Activated CD8-positive, alpha-beta memory T cell treated with anti-CD3 and anti-CD28 coated beads, Interleukin-2, amount 10 ng/mL, durations not matched to agents 7 days and 5 days (primary cell): ENCODE measurements at places on chromosomes 5 and 9. TPM values are rescaled to one million over a fixed set of nuclear protein-coding genes. Genes with fewer than 3 reads are reported as not detected.
A peak's percentile ranks its signal among the peaks of the same experiment; 100 is the strongest.

GRCh38 chr5:68126886-68127285, 88.7 kb upstream of the PIK3R1 start:
- no peak for DNase-seq
- no peak overlapping the region for H3K4me3 ChIP-seq
- H3K27ac ChIP-seq, result no peak overlapping the region
- peaks cover 12% of the 10 kb centered on the region for H3K27me3 ChIP-seq
- H3K36me3 ChIP-seq, result no peaks in the 10 kb centered on the region
- peaks cover 11% of the 10 kb centered on the region for H3K4me1 ChIP-seq

GRCh38 chr9:134553061-134553891, 88.3 kb upstream of the COL5A1 start:
- H3K27ac ChIP-seq, result no peak overlapping the region
- no peaks in the 10 kb centered on the region for H3K36me3 ChIP-seq
- no peaks in the 10 kb centered on the region for H3K4me1 ChIP-seq
- peaks cover 8% of the 10 kb centered on the region for H3K27me3 ChIP-seq
- DNase-seq, result no peak
- H3K4me3 ChIP-seq, result no peak overlapping the region

- no peak overlapping the region for H3K27ac ChIP-seq
- no peak overlapping the region for H3K4me3 ChIP-seq
- DNase-seq, result no peak
- no peaks in the 10 kb centered on the region for H3K4me1 ChIP-seq
Observed at GRCh38 chr5:136052692-136053335, 24.0 kb downstream of the TGFBI start.

GRCh38 chr9:8382777-8383527, 583.4 kb upstream of the DMAC1 start:
- DNase-seq, result no peak
- H3K4me3 ChIP-seq, result no peak overlapping the region
- peaks cover 3% of the 10 kb centered on the region for H3K27me3 ChIP-seq
- H3K27ac ChIP-seq, result no peak overlapping the region
- H3K36me3 ChIP-seq, result no peaks in the 10 kb centered on the region
- H3K4me1 ChIP-seq, result no peaks in the 10 kb centered on the region

- H3K4me1 ChIP-seq, result no peaks in the 10 kb centered on the region
- H3K4me3 ChIP-seq, result no peak overlapping the region
- H3K36me3 ChIP-seq, result no peaks in the 10 kb centered on the region
Observed at GRCh38 chr9:78866207-78867132, 569.5 kb downstream of the PSAT1 start.

GRCh38 chr9:7166074-7166473, 408.3 kb downstream of the KDM4C start:
- no peak overlapping the region for H3K27ac ChIP-seq
- no peak overlapping the region for H3K4me3 ChIP-seq
- H3K27me3 ChIP-seq, result no peaks in the 10 kb centered on the region
- no peak for DNase-seq

DNA sequence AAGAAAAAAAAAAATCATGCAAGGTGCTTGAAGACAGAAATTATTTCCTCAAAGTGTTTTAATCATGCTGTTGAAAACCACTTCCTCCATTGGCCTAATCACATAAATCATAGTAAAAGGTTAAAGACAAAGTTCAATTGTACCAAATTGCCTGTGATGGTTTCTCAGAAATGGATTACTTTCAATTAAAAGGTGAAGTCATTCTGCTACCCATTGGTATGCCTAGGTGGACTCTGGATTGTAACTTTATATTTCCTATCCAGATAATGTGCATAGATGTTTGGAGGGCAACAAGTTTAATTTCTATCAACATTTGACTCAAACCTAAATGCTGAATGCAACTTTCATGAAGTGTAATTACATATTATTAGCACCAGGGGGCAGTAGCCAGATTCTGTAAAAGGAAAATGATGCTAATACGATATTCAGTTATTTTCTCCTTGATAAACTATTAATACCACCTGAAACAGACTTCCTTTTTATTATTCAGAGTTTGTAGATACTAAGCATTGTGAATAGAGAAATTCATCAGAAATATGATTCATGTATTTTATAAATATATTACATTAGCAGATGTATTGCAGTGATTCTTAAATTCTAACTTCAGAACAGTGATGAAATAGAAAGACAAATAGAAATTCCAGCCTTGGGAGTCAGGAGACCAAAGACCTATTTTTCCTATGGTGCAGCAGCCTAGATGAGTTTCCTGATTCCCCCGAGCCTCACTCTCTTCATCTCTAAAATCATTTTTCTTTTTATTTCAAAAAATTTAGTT, 148.2 kb downstream of the CAAP1 start:
- H3K27me3 ChIP-seq, result peaks cover 16% of the 10 kb centered on the region
- no peak for DNase-seq

GRCh38 chr9:91039835-91040140, 238.2 kb downstream of the SYK start:
- H3K27me3 ChIP-seq, result no peaks in the 10 kb centered on the region
- no peak overlapping the region for H3K4me3 ChIP-seq
- DNase-seq, result no peak
- peaks cover 85% of the 10 kb centered on the region for H3K4me1 ChIP-seq
- H3K27ac ChIP-seq, result peak overlapping the region; percentile 67
- peaks cover 2% of the 10 kb centered on the region for H3K36me3 ChIP-seq

- H3K27me3 ChIP-seq, result peaks cover 8% of the 10 kb centered on the region
- DNase-seq, result no peak
- no peaks in the 10 kb centered on the region for H3K4me1 ChIP-seq
- no peak overlapping the region for H3K4me3 ChIP-seq
- H3K27ac ChIP-seq, result no peak overlapping the region
Observed at GRCh38 chr5:34555699-34556508, 100.2 kb upstream of the RAI14 start.

The DCAF10 gene
- 17.2 TPM for total RNA-seq

The IL13 gene
- 119 TPM for total RNA-seq

The ANKRD34B gene
- not detected for total RNA-seq

The ADAMTS2 gene
- not detected for total RNA-seq
